ENCODE measurements at places on chromosomes 3 and 15. TPM values are rescaled to one million over a fixed set of nuclear protein-coding genes. Genes with fewer than 3 reads are reported as not detected.

DNA sequence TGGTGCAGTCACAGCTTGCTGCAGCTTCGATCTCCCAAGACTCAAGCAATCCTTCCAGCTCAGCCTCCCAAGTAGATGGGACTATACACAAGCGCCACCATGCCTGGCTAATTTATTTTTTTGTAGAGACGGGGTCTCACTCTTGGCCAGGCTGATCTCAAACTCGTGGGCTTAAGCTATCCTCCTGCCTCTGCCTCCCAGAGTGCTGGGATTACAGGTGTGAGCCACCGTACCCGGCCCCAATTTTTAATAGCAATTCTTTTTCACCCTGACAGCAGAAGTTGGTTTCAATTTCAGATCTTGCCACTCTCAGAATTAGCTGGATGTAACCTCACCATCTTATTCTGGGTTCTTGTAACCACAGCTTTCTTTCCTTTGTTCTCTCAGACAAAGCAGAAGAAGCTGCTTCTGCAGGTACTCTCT lies 64.8 kb downstream of the TRIM71 start:
- no peak for DNase-seq

GRCh38 chr3:10522646-10523303 lies 17.4 kb upstream of the ATP2B2 start:
- no peak for DNase-seq

- DNase-seq: no peak
Observed at GRCh38 chr3:123767564-123768292, 116.4 kb downstream of the MYLK start.

YEATS2 gene
- total RNA-seq: 64.6 TPM

TMEM43 gene
- 42.7 TPM for total RNA-seq

DNA sequence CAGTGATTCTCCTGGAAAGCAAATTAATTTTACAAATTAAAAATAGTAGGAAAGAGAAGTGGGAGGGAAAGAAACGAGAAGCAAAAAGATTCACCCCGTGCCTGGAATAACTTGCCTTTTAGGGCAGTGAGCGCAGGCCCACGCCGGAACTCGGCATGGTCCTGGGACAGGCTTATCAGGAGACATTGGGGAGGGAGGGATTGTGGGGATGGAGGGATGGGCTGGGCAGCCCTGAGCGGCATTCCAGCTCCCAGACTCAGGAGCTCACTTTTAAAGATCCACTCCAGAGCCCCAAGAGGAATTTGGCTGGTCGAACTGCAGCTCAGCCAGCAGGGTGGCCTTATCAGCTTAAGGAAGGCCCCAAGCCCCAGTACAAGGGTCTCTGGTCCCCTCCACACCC lies 117.9 kb downstream of the ADCY5 start:
- no peak for DNase-seq

Measured in neural crest cell (in vitro differentiated cells).